Putamen (tissue), 1 donor: ENCODE measurements at places on chromosomes 13 and 19.
A peak's percentile ranks its signal among the peaks of the same experiment; 100 is the strongest.

- no peak for DNase-seq
These were observed 1.9 kb downstream of the LDLR start for GRCh38 chr19:11090997-11091702.

DNA sequence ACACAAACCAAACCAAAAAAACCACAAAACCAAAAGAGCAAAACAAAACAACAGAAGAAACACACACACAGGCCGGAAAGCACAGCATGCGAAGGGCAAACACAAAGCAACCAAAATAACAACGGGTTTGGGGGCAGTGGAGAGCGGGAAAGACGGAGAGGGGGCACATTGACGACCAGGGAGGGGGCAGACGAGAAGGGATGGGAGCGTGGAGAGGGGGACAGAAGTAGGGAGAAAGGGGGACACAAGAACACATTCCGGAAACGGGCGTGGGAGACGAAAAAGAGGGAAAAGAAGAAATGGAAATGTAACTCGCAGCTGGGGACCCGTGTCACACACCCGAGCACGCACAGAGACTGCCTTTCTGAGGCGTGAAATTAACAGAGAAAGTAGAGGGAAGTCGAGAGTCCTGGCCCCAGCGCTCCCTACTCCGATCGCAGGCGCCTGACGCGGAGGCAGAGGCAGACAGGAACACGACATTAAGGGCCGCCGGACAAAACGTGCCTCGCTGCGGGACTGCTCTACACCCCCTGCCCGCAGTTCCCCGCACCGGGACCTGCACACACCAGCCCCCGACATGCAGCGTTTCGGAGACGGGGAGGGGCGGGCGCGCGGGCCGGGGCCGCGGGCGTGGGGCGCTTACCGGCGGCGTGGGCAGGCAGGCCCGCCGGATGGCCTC, 652 bp downstream of the POU4F1 start:
- no peak for DNase-seq

DNA sequence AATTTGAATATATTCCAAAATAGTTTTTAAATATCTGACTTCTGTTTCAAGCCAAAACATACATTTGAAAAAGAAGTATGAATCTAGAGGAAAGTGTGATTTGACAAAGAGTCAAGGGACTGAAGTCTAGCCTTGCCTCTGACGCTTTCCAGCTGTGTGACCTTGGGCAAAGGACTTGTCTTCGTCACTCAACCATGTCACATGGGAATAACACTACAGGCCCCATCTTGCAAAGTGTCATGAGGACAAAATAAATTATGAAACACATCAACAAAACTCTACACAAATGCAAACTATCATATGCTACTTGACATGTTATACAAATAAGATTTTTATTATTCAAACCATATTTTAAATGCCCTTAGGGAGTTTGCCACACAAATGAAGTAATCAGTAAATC, 73.0 kb downstream of the CYSLTR2 start:
- no peak for DNase-seq

DNA sequence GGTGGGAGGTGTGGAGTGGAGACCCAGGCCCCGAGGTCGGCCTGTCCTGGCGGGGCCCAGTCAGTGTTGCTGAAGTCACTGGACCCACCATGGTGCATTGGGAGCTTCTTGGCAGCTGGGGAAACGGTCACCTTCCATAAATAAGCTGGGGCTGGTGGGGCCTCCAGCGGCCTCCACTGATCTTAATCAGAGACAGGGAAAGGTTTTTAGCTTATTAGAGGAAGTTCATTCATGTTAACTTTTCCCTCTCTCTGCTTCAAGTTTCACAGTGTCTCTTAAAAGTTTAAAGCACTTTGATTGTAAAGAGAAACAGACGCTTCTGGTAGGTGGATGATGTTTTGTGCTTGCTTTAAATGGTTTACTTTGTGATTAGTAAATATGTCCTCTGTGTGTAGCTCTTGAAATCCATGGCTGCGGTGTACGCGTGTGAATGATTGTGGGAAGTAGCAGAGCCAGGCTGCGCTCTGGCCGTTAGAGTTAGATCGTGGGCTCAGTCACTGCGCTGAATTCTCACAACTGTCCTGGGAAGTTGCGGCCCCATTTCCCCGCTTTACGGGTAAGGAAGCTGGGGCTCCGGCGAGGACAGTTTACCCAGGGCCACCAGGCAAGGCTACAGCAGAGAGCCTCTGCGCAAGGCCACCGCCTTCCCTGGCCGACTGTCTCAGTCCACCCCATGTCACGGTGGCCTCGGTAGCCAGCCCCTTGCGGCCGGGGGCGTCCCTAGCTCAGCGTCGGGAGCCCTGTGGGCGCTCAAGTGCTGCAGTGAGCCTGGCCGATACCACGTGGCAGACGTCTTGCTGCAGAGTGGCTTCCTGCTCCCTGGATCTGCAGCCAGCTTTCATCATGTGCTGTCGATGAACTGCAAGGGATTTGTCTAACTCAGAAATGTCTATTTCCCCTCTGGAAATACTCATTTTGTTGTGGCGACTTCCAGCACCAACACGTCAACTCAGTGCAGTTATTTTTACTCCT, 16.5 kb upstream of the NDUFS7 start:
- DNase-seq = no peak

GRCh38 chr19:31715249-31715945, 366.2 kb upstream of the TSHZ3 start:
- no peak for DNase-seq

DNA sequence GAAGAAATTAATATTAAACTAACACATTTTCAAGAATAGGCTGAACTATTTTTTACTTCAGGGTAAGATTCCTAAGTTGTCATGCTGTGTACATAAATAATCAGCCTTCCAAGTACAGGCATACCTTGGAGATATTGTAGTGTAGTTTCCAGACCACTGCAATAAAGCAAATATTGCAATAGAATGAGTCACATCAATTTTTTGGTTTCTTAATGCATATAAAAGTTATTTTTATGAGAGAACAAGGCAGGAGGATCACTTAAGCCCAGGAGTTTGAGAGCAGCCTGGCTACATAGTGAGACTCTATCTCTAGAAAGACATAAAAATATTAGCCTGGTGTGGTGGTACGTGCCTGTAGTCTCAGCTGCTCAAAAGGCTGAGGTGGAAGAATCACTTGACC, 511.5 kb downstream of the UQCRFS1 start:
- DNase-seq = no peak

- no peak for DNase-seq
These were observed 762.1 kb upstream of the ARGLU1 start for GRCh38 chr13:107329991-107330390.

GRCh38 chr19:7013678-7014077, 7.6 kb downstream of the MBD3L2B start:
- no peak for DNase-seq

DNA sequence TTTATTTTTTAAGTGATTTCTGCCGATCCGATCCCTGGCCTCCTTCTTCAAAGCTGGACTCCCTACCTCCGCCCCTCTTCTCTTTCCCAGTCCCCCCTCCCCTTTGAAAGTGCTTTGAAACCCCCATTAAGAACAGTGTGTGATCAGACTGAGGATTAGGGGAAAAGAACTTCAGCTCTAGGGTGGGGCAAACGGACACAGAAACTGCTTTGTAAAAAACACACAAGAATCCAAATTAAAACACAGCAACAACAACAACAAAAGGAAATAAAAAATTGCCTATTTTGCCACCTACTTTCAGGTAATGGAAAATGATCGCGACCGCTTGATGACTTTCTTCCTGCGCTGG, 1.4 kb downstream of the SPRY2 start:
- DNase-seq = peak; percentile 36

DNA sequence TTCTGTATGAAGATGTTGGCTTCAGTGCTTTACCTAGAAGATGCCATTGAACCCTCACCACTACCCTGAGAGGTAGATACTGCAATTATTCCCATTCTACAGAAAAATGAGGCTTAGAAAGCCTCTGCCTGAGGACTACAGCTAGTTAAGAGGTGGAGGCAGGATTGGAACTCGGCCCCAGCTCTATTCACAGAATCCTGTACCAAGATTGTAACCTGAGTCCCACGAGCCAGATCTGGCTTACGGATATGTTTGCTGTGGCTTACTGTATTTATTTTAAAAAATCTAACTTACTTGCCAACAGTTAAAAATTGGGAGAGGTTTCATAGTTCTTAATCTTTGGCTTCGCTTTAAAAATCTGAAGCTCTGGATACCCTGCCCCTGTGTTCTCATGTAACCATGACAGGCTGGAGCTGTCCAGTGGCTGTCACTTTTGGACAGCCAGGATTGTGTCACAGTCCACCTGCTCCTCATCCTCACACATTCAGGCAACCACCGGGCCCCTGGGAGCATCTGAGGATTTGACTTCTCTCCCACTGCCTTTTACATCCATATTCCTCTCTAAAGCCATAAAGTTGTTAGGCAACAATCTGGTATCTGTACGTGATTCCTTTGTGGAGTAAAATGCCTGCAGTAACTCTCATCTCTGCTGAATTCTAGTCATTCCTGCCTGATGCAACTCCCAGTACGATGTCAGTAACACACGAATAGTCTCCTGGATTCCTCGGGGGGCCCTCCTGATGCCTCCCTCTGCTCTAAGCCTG, 160.8 kb upstream of the SERP2 start:
- no peak for DNase-seq

DNA sequence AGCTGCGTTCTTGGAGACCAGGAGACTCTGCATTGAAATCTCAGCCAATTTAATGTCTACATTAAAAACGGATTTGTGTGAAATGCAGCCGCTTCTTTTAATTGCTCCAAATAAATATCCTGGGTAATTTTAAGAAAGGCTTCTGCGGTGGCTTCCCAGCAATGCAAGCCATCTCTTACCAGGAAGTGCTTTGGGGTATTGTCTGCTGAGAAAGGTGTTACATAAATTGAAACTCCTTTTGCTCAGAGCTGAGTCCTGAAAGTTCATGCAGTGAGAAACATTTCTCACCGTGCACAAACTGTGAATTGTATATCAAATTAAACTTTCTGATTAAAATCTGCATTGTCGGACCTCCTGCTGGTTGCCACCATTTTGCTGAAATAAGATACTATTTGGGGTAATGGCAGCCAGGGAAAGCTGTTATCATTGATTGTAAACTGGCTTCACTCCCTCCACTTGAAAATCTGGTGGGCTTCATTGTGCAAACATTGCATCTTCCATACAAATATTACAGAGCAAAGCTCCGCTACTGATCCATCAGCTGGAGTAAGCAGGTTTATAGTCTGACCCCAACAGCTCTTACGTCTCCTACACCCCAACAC, 59.5 kb downstream of the ZIC5 start:
- DNase-seq = no peak

DNA sequence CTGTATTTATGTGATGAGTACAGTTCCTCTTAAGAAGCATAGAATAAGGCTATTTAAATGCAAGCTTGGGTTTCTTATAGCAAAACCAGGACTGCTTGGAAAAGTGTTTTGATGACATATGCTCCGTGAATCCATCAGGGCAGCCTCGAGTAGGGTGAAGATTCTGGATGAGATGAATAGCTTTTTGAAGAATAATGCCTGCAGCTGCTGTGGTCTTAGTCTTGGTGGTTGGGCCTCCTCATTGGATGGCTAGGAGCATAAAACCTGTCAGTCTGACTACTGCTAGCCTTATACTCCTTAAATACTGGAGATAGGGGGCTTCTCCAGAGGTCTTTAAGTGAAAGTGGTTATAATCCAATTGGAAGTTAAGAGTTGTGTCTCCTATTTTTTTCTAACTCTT, 704.3 kb downstream of the FGF9 start:
- DNase-seq = no peak

- no peak for DNase-seq
These were observed 507 bp downstream of the COL4A1 start for GRCh38 chr13:110306340-110306959.

- no peak for DNase-seq
These were observed 24.1 kb upstream of the CEACAM20 start for GRCh38 chr19:44553478-44554171.

DNA sequence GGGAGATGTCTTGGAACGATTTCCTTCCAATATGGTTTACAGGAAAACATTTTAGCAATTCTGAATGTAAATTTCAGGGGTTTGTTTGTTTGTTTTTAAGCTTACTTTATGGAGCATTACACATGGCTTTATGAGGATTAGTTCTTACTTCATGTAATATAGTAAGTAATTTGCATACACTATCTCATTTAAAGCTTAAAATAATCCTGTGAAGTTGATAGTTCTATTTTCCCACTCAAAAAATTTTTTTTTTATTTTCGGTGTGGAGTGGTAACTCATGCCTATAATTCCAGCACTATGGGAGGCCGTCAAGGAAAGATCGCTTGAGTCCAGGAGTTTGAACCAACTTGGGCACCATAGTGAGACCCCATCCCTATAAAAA, 19.0 kb upstream of the KPNA3 start:
- DNase-seq = no peak

- DNase-seq = no peak
These were observed 232.6 kb downstream of the EFNB2 start for GRCh38 chr13:106302843-106303242.

DNA sequence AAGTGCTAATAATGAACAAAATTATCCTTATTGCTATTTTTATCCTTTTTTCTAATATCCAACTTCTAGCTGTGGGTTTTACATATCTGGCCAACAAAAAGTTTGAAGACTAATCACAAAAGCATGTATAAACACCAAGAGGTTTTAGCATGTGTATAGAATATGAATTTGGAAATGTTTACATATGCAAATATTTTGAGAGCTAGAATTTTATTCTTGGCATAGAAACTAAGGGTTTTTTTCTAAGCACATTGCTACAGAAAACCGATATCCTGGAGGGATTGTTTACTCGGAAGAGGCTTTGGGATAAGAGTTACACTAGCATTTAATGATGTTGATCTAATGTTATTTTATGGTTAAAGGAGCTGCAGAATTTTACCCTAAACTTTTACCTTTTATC, 392.1 kb downstream of the EFNB2 start:
- DNase-seq = no peak

DNA sequence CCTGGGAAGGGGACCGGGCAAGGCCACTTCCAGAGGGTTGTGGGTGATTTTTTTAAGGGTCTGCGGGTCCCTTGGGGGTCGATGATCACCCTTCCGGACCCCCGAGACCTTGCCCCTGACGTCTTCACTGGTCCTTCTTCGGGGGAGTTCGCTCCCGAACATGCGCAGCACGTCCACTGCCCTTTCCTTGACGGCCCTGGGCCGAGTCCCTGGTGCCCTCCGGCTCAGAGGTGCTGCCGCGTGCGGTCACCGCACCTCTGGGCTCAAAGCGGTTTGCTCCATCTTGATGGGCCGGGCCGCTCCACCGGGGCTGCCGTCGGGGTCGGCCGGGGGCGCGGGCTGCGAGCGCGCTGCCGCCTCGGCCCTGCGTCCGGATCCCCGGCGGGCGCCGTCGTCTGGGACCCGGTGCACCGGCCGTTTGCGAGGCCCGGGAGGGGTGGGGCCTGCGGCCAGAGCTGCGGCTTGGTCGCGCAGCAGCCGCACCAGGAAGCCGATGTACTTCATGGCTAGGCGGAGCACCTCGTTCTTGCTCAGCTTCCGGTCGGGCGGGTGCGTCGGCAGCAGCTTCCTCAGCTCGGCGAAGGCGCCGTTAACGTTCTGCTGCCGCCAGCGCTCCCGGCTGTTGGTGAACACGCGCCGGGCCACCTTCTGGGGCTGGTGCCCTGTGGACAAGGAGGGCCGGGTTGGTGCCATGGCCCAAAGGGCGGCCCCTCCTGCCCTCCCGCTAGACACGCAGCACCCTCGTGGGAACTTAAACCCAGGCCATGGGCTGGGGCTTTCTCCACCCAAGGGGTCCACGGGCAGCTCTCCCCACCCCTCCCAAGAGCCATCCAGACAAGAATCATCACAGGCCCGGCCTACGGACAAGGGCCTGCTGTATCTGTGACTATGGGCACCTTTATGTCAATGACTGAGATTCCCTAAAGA, 3.3 kb downstream of the LYL1 start:
- no peak for DNase-seq
